ENCODE measurements at places on chromosomes 1 and 21. TPM values are rescaled to one million over a fixed set of nuclear protein-coding genes. Genes with fewer than 3 reads are reported as not detected.

Gene OR2G6
- not detected for total RNA-seq

- DNase-seq: peak; percentile 71
These were observed at the start of gene VASH2 for GRCh38 chr1:212950243-212951125. TSS of gene VASH2 (plus strand) at chr1:212950541. CDS start at chr1:212951543, 1,002 bp downstream.

- DNase-seq: no peak
These were observed 8.9 kb downstream of the ZBTB7B start for GRCh38 chr1:155011437-155012025.

Gene SNIP1
- total RNA-seq: 11.3 TPM

- DNase-seq: no peak
These were observed 51.9 kb upstream of the CD34 start for GRCh38 chr1:207962716-207963426.

DNA sequence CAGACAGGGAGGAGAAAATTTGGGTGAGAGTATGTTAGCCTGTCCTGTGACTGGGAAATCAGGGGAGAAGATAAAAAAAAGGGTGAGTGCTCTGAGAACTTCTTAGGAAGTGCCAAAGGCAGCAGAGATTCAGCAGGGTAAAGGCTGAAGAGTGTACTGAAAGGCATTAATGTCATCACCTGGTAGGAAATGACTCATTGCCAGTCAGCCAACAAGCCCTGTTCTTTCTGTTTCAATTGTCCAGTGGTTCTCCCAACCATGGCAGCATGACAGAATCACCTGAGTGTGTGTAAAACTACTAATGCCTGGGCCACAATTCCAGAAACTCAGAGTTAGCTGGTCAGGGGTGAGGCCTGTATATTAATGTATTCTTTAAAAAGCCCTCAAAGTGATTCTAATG is 83.5 kb downstream of the INTS7 start:
- DNase-seq: peak; percentile 92

DNA sequence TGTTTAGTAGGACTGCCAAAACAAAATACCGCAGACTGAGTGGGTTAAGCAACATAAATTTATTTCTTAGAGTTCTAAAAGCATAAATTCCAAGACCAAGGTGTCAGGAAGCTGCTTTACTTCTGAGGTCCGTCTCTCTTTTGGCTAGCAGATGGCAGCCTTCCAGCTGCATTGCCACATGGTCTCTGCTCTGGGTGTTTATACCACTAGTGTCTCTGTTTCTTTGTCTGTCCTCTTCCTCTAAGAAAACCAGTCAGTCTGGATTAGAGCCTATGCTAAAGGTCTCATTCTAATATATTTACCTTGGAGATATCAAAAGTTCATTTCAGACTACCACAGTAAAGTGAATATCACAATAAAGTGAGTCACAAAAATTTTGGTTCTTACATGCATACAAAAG is 519.8 kb downstream of the COL11A1 start:
- DNase-seq: no peak

- peak; percentile 75 for DNase-seq
These were observed 9.4 kb downstream of the CORT start for GRCh38 chr1:10459184-10459583.

- no peak for DNase-seq
These were observed 391.9 kb downstream of the LMO4 start for GRCh38 chr1:87720561-87720960.

DNA sequence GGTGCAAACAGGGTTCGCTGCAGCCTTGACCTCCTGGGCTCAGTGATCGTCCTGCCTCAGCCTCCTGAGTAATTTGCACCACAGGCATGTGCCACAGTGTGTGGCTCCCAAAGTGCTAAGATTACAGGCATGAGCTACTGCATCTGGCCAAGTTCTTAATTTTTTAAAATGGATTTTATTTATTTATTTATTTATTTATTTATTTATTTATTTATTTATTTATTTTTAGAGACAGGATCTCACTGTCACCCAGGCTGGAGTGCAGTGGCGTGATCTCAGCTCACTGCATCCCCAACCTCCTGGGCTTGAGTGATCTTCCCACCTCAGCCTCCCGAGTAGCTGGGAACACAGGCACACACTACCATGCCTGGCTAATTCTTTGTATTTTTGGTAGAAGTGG is 54.7 kb downstream of the KIF1B start:
- no peak for DNase-seq

GRCh38 chr1:111133866-111134265 is 6.0 kb downstream of the DRAM2 start:
- no peak for DNase-seq

DNA sequence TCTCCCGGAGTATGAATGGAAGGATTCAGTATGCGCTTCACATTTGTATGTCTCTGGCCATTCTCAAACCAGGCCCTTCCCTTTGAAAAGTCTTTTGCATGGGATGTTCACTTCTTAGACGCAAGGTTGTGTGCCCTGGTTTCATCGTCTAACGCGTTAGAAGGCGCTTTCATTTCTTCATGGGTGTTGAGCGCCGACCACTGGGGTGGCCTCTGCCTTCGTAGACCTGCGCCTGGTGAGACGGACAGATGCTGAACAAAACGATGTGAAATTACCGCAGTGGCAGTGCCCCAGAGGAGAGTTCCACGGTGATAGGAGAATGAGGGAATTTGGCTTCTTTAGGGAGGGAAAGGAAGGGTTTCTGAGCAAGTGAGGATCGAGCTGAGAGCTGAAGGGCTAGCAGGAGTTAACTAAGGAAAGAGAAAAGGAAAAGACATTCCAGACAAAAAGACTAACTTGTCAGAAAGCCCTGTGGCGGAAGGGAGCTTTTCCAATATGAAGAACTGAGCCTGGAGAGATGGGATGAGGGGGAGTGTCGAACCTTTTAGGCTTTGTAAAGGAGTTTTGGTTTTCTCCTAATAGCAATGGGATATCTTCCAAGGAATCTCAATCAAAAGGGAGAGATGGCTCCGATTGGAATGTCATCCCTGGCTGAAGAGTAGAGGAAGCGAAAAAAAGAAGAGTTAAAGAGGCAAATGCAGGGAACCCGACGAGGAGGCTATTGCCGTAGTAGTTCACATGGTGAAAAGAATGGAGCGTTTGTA is 951 bp downstream of the GGPS1 start:
- no peak for DNase-seq

Gene PLEKHO1
- 45.1 TPM for total RNA-seq

DNA sequence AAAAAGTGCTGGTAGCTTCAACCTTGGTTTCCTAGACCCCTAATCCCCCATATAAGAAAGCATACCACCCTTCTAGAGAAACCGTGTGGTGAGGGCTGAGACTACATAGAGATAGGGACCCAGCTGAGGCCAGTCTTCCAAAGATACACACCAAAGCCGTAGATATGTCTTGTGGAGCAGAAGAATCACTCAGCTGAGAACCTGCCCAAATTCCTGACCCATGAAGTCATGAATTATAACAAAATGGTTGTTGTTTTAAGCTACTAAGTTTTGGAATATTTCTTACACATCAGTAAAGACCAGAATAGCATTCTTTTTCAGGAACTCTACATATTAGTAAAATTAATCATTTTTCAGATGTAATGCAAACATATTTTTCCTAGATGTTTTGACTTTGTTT is 3.3 kb upstream of the SNRPE start:
- DNase-seq: peak; percentile 39

- no peak for DNase-seq
These were observed 20.2 kb upstream of the HTR1D start for GRCh38 chr1:23237508-23237907.

DNA sequence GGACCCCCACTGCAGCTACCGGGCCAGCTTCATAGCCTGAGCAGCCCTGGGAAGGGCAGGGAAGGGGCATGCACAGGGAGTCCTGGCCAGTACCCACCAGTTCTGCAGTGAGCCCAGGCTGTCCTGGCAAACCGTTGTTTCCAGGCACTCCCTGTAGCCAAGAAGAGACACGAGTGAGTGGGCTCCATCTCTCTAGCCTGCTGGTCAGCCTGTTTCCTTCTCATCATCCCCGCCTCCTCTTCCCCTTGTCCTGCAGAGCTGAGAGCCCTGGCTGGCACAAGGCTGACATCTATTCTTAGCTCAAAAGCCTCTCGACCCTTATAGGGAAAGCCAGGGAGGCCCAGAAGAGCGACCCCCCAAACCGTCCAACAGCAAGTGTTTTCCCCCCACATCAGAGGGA is 28.7 kb downstream of the COL16A1 start:
- DNase-seq: no peak

DNA sequence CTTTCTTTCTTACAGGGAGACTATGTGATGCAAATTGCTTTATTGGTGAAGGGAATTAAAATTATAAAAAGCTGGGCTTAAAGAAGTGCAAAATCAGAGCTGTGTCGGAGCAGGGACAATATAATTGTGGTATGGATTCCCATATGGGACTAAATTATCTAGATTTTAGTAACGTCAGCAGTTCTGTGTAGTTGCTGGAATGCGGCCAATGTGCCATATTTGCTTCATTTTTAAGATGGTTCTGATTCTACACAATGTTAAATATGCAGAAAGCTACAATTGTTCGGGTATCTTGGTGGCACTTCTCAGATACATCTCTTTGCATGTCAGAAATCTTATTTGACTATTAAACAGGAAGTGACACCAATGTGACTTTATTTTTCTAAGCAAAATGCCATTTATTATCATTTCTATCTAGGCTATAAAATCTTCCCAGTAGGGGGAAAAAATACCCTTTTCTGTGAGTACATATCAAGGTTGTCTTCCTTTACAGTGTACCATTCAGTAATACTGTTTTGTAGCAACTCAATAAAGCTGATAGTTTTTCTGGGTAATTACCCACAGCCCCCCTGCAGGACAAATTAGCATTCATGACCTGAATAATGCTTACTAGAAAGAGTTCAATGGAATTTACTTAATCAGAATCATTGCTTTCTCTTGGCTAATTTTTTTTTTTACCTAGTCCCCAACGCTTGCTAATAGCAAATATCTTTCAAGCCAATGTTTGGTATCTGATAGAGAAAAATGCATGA is 288.3 kb upstream of the ADGRL2 start:
- DNase-seq: no peak

DNA sequence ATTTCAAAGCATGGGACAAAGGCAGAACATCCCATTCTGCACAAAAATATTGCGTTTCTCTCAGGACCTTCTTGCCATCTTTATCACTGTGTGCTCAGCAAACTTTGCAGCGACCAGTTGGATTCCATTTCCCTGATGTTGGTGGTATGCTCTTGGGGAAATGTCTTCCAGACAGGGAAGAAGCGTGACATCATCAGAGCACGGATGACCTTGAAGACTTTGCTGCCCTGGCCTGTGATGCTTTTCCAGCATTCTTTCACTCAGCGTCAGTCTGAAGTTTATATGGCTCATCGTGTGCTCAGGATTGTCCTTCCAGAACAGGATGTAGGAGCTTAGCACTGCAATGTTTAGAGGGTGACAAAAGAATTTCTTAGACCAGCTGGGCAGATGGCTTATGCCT is 131.4 kb upstream of the F3 start:
- DNase-seq: peak; percentile 57

DNA sequence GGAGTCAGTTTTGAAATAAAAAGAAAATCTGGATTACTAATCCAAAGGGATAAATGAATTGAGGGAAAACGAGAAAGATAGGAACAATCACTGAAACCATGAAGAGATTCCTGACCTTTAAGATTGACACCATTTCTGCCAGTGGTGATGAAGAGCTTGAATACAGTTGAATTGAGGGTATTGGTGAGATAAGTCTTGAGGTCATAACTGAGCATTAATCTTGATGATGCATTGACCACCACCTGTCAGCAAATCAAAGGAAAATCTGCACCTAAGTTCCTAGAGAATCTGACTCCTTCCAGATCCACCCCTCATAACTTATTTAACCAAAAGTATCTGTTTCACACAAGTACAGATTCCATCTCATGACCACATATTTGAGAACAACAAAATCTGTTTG is 21.6 kb downstream of the RPS27 start:
- DNase-seq: no peak

DNA sequence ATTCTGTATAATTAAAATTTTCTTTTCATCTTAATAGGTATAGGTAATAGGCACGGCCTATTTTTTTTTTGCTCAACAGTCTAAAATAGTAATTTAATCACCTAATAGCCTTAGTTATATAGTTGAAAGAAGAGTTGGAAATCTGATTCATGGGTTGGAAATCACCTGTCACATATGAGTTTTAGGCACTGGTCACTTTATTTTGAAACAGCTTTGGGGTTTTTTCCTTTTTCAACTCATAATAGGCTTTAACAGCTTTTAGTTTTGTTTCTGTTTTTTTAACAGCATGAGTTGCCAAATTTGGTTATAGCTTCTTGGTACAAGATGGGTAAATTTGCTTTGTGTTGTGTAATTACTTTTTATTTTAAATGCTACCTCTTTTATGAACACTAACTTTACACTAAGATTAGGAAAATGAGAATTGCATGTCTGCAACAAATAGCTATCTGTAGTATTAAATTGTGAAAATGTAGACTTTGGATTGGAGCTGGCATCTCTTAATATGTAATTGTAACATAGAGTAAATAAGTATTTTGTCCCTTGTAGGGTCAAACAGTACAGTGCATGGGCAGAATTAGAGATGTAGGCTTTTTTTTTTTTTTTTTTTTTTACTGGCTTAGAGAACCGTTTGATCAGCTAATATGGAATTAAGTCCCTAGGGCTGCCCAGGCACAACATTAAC is 109.8 kb downstream of the OSBPL9 start:
- DNase-seq: no peak

- peak; percentile 17 for DNase-seq
These were observed 870 bp downstream of the STRIP1 start for GRCh38 chr1:110035236-110035752.

GRCh38 chr21:42581993-42582786 is 68.5 kb downstream of the SLC37A1 start:
- no peak for DNase-seq

GRCh38 chr1:117661027-117661426 is 55.2 kb downstream of the TENT5C start:
- DNase-seq: no peak

Gene SPRR2A
- not detected for total RNA-seq

GRCh38 chr1:67666636-67667035 is 18.4 kb upstream of the GADD45A start:
- no peak for DNase-seq

Gene SUSD4
- 1.0 TPM for total RNA-seq

DNA sequence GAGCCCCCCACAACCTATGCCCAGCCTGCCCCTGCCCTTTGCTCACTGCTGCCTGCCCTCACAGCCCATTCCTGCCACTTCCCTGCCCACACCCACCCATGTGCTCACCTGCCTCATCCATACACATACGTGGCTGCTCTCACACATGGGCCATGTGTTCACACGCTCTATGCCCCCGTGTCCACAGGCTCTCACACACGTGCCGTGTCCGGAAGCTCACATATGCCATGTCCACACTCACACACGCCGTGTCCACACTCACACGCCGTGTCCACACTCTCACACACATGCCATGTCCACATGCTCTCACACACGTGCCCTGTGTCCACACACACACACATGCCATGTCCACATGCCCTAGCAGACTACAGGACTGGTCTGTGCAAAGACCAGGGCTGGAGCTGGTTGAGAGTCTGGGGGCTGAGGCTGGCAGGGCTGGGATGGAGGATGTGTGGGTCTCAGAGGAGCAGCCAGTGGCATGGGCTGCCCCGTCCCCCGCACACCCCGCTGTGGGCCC is 583 bp upstream of the RNF223 start:
- DNase-seq: no peak

- peak; percentile 43 for DNase-seq
These were observed 552 bp upstream of the GPR157 start for GRCh38 chr1:9129266-9130041.

- peak; percentile 91 for DNase-seq
These were observed 55.0 kb downstream of the S1PR1 start for GRCh38 chr1:101291562-101292380.

All from HT1080 (cell line).